ENCODE measurements at places on chromosomes 3 and 15.

GRCh38 chr3:114928989-114929640 lies 218.0 kb downstream of the ZBTB20 start:
- no peak for DNase-seq

GRCh38 chr3:72810063-72810462 lies 38.2 kb downstream of the SHQ1 start:
- DNase-seq, result no peak

DNA sequence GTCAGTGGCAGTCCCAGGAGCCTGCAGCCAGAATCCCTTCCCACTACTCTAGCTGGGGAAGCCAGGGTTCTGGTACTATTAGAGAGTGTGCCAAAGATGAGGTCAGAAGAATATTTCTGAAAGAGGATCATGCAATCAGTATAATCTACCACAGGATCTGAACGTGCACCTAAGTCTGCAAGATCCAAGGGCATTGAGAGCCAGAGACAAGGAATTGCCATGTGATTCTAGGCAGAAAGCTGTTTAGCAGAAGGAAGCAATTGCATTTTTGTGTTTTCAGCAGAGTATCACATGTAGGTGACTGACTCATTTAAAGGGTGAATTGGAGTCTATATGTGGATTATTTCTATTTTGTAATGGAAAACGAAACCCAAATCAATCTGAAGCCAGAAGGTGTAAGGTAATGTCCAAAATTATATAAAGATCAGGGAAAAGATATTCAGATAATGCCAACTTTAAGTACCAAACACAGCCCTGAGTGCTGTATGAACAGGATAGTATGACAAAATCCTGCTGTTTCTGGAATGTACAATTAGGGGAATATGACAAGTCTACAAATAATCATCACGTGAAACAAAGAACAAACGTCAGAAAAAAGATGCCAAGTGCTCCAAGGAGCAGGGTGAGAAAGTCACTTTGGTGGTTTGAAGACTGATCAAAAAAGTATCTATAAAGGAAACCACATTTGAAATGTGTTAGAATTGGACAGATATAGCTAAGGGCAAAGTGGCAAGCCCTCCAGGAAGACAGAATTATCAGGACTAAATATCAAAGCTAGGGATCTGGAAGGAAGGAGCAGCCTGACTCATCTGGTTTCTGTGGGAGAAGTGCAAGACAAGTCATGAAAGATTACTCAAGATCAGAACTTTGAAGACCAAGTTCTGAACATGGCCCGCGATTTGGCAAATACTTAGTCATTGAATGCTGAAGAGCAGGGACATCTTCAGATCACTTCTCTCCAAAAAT lies 1036.6 kb downstream of the NTRK3 start:
- DNase-seq, result no peak

- no peak for DNase-seq
These were observed 29.9 kb downstream of the TIGIT start for GRCh38 chr3:114323546-114324254.

DNA sequence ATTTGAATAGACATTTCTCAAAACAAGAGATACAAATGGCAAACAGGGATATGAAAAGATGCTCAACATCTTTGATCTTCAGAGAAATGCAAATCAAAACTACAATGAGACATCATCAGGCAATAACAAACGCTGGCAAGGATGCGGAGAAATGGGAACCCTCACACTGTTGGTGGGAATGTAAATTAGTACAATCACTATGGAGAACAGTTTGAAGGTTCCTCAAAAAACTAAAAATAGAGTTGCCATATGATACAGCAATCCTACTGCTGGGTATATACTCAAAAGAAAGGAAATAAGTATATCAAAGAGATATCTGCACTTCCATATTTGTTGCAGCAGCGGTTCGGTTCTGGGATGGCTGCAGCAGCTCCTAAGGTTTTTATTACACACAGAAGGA lies 16.8 kb upstream of the LARS2 start:
- DNase-seq, result no peak

DNA sequence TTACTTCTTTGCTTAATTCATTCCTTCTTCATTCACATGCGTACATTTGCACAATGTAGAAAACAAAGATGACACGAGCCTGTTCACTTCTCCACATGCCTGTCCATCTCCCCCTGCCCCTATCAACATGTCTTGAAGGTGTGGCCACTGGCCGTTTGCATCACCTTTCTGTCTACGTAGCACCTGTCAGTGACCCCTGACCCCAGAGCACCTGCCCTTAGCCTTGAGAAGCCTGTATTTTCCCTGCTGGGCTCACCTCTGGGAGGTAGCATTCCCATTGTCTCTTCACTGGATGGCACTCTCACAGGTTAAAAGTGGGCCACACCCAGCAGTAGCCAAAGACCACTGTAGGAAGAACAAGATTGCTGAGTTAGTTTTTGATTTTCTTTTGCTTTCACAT lies 234.1 kb downstream of the THSD4 start:
- no peak for DNase-seq

DNA sequence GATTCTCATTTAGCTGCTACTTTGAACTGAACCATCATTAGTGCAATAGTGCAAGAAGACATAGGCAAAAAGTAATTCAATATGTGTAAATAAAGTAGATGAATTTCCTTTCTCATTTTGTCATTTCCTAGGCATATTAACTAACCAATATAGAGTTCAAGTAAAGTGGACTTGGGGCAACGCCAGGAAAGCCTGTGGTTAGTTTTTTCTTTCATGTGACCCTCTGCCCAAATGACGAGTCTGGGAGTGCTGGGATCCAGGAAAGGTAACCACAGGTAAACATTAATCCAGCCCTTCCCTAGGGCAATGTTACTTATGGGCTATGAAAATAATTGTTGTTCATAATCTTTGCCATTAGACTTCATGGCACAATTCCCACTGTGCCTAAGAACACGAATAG lies 181.0 kb downstream of the VPS13C start:
- no peak for DNase-seq

GRCh38 chr3:124752051-124752450 lies 21.8 kb downstream of the UMPS start:
- DNase-seq, result no peak

- no peak for DNase-seq
These were observed 8.1 kb downstream of the KLF15 start for GRCh38 chr3:126349071-126349470.

DNA sequence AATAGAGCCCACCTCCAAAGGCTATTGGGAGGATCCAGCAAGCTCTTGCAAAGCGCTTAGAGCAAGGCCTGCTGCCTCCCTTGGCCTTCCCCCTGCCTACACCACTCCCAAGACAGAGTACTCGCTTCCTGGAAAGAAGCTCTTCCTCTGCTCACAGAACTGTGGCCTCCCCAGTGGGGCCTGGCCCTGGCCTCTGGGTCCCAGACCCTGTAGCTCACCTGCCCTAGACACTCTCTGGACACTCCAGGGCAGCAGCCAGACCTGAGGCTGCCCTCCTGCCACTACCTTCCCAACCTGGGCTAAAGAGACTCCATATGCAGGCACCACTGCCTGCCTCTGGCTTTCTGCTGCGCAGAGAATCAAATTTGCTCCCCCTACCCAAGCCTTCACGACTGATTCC lies 49.9 kb downstream of the GRIP2 start:
- no peak for DNase-seq

- DNase-seq, result no peak
These were observed 1.0 kb upstream of the ARIH1 start for GRCh38 chr15:72472992-72473610.

DNA sequence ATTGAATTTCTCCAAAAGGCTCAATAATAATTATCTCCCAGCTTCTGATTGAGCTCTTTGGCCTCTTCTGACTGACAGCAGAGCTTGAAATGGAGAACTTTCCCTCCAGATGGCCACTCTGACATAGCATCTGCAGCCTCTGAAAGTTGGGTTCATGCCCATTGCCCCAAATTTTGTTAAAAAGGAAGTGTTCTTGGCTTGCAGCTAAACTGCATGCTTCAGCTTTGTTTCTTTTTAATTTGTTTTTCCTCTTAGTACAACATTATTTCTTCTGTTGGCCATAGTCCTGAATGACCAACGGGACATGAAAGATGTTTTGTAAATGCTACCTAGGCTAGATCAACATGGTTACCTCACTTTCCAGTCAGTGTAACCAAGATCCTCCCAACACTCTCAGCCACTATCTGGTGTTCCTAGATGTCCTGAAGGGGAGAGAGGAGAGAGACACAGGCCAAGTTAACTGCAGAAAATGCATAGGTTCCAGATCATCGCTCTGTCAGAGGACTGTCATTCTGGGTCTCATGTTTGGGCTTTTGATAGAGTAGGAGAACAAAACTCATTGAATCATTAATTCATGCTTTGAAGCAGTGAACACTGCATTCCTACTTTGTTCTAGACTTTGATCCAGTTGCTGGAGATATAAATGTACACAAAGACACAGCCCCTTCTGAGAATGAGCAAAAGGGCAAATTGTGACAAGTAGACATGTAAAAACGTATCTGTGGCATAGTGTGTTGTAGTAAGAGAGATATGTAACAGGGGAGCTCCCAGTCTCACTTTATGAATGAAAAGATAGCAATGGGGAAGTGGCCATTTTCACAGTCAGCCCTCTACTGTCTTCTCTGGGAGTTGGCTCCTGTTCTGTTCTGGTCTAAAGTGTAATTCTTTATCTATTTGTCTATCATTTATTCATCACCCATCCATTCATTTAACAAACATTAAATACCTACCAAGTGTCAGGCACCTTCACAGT lies 156.2 kb downstream of the ZNF621 start:
- peak; percentile 3 for DNase-seq

DNA sequence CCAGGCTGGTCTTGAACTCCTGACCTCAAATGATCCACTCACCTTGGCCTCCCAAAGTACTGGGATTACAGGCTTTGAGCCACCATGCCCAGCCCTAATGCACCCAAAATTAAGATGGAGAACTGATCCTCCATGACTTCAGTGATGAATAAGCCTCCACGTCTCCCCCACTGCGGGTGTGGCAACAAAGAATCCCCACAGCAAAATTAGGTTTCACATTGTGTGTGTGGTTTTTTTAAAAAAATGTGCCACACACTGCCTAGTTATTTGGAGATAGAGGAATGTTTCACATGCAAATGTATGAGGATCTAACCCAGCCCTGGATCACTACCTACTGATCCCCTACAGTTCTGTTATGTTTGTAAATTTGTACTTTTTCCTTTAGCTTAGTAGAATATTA lies 17.3 kb downstream of the HDAC11 start:
- no peak for DNase-seq

DNA sequence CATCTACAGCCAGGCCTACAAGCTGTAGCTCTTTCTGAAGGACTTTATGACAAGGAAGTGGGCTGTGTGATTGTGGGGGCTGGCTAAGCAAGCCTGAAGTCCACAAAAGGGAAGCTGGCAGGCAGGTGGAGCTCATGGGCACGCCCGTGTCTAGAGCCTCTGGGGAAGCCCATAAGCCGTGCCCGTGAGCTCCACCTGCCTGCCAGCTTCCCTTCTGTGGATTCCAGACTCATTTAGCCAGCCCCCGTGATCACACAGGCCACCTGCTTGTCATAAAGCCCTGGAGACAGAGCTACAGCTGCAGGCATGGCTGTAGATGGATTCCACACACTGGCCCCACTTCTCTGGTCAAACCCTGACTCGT lies 15.2 kb downstream of the EFCC1 start:
- no peak for DNase-seq

GRCh38 chr3:167870181-167870580 lies 134.7 kb downstream of the SERPINI1 start:
- no peak for DNase-seq

DNA sequence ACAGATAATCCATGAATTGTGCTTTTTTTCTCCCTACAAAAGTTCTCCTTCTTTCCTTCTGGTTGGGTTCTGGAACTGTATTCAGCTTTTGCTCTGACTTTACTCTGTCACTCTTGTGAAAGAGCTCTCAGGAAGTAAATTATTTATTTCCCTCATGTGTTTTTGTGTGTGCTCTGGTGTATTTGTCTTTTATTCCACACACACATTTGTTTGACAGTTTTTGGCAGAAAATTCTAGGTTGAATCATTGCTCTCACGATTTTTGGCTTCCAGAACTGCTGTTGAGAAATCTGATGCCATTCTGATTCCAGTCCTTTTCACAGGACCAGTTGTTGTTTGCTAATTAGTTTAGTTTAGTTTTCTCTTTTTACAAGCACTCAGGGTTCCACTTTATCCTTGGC lies 172.8 kb downstream of the PLCH1 start:
- no peak for DNase-seq

DNA sequence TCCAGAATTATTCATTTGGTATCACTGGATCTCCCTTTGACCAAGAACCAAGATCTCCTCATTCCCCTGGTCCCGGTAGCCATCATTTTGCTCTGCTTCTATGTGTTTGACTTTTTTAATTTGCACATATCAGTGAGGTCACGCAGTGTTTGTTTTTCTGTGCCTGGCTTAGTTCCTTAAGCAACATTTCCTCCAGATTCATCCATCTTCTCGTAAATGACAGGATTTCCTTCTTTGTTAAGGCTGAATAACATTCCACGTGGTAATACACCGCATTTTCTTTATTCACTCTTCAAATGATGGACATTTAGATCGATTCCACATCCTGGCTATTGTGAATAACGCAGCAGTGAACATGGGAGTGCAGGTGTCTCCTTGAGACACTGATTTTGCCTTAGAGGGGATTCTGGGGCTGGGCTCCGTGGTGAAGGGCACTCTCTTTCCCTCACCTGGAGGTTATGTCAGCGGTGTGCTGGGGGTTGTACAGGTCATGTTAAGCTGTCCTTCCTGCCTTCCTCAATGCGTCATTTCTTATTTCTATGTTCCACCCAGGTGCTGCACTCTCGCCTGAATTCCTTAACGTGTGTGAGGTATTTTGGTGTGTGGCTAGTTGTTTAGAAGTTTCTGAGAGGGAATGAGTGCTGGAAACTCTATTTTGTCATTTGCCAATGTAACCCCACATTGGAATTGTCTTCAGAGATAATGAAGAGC lies 212.2 kb downstream of the LPP start:
- DNase-seq, result no peak

DNA sequence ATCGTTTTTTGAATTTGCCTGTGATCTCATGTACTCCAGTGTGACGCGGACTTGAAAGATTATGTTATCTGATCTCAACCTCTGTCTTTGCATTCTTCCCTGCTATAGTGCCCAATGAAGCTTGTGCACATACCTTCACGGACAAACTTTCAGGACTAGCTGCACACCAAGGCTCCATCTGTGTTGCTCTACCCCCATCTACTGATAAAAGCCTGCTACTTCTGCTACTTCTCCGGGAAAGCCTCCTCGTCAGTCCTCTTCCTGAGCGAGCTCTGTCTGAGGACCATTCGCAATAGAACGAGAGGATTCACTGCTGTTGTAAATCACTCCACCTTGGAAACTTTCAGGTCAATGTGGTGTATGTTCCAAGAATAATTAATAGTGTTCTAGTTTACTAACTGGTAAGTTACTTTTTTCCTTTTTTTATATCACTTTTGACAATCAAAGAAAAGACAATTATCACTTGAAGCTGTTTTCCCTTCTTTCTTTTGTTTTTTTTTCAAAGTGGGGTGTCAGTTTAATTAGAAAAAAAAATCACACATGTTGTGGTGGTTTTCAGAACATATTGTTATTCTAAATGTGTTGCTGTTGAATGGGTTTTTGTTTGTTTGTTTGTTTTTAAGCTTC lies 217.6 kb downstream of the ARRDC4 start:
- DNase-seq, result peak; percentile 2

GRCh38 chr3:12947504-12948369 lies 106.4 kb upstream of the RPL32 start:
- DNase-seq, result no peak

All from anterior cingulate cortex (tissue), 58 donors.